ENCODE measurements at places on chromosomes 16 and 17.

GRCh38 chr17:71363661-71364060 lies 757.2 kb upstream of the SOX9 start:
- no peak for DNase-seq

- no peak for DNase-seq
These were observed 12.3 kb upstream of the NLRC3 start for GRCh38 chr16:3589441-3589921.

- peak; percentile 79 for DNase-seq
These were observed 715 bp downstream of the TLCD3A start for GRCh38 chr17:732902-733720.

- DNase-seq = no peak
These were observed 53.6 kb downstream of the NUP88 start for GRCh38 chr17:5365831-5366230.

DNA sequence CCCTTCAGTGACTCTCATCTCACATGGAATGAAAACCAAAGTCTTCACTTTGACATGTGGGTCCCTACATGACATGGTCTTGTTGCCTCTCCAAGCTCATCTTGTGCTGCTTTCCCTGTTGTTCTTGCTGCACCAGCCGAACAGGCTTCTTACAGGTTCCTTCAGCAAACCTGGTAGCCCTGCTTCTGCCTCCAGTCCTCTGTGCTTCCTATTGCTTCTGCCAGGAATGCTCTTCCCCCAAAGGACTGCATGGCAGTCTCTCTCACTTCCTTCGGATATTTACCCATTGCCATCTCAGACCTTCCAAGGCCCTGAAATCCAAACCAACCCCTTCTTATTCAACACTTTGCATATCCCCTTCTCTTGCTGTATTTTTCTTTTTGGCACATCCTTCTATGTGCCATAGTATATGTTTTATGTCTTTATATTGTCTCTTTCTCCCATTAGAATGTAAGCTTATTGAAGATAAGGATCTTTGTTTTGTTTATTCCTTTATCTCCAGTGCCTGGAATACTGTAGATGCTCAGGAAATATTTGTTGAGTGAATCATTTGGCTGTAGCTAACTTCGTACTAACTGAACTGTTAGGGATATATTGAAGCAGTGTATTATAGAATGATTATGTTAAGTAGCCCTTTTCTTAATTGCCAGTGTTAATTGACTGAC lies 57.9 kb upstream of the SLC12A3 start:
- DNase-seq = no peak

DNA sequence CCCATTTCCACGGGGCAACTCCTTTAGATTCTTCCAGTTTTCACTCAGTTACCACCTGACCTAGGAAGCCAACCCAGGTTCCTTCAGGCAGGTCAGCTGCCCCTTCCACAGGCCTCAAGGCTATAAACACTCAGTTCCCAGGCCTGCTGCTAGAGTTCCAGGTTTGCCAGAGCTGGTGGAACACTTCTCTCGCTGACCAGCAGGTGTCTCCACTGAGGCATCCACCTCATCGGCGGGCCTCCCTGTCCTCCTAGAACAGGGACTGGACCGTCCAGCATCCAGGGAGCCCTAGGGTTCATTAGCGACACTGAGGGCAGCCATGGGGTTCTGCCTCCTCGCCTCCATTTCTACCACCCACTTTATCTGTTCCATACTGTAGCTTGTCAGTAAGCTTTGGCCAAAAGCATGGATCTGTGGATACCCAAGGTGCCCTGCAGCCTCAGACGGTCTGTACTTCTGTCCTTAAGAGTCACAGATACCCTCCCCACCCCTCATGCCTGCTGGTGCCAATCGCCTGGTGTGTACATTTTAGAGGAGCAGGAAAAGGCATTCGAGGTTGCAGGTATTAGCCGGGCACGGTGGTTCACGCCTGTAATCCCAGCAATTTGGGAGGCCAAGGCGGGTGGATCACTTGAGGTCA lies 29.0 kb downstream of the PIMREG start:
- peak; percentile 76 for DNase-seq

GRCh38 chr16:79798416-79799053 lies 198.0 kb upstream of the MAF start:
- no peak for DNase-seq

- DNase-seq = no peak
These were observed 6.2 kb upstream of the AGRP start for GRCh38 chr16:67489401-67490083.

DNA sequence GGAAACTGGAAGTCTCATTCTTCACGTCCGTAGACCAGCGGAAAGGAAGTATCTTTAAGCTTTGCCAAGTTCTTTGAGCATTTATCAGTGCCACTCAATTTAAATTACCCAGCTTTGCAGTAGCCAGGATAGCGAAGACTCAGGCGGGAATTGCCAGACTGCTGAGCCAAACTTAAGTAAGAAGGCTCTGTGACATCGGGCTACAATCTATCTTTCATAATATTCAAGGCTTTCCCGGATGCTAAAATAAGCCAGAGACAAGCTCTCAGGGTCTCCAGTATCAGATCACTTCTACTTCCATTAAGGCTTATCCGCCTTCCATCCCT lies 436 bp upstream of the BRIP1 start:
- DNase-seq = no peak

GRCh38 chr16:87132361-87133014 lies 184.7 kb downstream of the C16orf95 start:
- no peak for DNase-seq

DNA sequence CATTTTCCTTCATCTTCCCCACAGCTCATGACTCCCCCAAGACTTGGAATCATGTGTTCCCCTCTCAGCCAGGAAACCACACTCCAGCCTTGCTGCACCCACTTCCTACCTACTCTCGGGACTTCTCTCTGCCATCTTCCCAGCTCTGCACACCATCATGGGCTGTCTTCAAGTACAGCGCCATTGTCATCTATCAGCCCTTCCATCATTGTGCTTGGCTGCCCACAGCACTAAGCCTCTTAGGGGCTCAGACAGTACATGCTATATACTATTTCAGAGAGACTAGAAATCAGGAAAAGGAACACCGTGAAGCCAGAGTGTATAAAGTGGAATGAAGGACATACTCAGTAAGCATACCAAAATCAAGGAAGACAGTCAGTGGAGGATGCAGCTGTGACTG lies 64.7 kb downstream of the CDH11 start:
- DNase-seq = no peak

DNA sequence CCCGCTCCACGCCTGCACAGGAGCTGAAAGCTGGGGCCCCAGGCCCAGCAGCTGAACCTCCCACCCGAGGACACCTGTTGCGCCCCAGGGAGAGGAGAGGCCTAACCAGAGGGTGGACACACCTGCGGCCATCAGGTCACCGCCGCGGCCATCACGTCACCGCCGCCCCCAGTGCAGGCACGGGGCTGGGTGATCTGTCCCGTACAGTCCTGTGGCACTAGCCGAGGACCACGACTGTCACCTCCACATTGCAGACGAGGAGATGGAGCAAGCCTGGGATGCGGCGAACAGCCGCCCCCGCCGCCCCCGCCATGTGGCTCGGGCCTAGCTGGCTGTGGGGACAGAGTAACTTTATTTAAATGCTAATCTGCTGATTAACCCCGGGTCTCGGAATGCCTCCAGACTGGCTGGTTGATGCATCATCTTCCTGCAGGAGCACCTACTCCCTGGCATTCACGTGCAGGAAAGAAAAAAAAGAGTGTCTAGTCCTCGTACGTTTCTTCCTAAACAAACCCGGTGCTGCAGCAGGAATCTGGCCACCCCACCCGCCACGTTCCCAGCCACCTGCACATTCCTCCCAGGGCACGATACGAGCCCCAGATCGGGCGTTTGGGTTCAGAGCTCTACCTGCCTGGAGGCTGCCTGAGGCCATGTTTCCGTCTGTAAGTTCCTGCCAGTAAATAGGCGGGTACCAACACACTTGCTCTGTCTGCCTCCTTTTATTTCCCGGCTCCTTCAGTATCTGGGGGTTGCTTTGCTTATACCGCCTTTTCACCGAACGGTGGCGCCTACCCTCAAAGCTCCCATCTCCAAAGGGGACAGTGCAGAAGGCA lies 29.9 kb downstream of the PIEZO1 start:
- no peak for DNase-seq

DNA sequence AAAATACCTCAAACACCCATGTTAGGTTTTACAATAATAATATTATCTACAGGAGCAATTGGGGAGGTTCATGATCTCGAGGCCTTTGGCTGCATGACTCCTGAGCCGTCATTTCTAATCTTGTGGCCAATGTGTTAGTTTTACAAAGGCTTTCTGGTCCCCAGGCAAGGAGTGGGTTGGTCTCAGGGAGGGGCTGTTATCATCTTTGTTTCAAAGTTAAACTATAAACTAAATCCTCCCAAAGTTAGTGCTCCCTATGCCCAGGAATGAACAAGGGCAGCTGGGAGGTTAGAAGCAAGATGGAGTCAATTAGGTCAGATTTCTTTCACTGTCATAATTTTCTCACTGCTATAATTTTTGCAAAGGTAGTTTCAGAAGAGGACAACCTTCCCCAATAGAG lies 9.1 kb upstream of the CCL5 start:
- no peak for DNase-seq

DNA sequence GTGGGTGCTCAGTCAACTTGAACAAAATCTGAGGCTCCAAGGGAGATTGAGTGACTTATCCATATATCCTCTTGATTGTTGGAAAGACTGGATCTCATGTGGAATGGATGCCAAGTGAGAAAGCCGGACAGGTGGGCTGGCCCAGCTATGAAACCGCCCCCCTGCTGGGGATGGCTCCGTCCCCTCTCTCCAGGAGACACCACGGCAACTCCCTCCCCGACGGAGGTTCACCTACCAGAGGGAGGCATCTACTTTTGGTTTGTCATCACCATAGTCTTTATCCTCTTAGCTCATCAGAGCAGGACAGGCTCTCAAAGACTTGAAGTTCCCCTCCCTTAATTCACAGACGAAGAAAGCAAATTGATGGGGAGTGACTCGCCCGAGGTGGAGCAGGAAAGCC lies 1.8 kb upstream of the ALG1 start:
- DNase-seq = no peak

DNA sequence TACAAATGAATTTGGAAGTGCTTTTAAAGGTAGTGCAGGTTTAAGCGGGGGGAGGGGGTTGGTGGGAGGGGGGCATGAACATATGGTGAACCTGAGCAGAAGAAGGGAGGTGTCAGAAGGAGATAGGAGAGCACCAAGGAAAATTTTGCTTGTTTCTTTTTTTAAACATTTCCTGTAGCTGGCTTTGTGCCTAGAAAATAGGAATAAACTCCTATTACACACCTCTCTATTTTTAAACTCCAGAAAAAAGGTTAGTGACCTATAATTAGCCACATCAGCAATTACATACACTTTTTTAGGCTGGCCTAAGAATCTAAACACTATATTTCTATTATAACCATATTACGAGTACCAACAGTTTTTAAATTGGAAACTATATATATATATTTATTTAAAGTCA lies 159.1 kb downstream of the SKAP1 start:
- no peak for DNase-seq

All from stimulated activated naive CD8-positive, alpha-beta T cell treated with anti-CD3 and anti-CD28 coated beads, Interleukin-15, Interleukin-2, amounts not matched to agents 100 U/mL and 50 U/mL, for 24 hours (primary cell).